ENCODE measurements at places on chromosomes 5 and 9. TPM values are rescaled to one million over a fixed set of nuclear protein-coding genes. Genes with fewer than 3 reads are reported as not detected.
A peak's percentile ranks its signal among the peaks of the same experiment; 100 is the strongest.

The ADAMTS13 gene
- 2.7 TPM for total RNA-seq

The POU5F2 gene
- total RNA-seq = 2.0 TPM

- peak; percentile 63 for DNase-seq
Measured at GRCh38 chr5:80082731-80083100, 47.6 kb downstream of the THBS4 start.

- DNase-seq = no peak
Measured at GRCh38 chr9:114280636-114281472, 42.0 kb upstream of the ORM1 start.

DNA sequence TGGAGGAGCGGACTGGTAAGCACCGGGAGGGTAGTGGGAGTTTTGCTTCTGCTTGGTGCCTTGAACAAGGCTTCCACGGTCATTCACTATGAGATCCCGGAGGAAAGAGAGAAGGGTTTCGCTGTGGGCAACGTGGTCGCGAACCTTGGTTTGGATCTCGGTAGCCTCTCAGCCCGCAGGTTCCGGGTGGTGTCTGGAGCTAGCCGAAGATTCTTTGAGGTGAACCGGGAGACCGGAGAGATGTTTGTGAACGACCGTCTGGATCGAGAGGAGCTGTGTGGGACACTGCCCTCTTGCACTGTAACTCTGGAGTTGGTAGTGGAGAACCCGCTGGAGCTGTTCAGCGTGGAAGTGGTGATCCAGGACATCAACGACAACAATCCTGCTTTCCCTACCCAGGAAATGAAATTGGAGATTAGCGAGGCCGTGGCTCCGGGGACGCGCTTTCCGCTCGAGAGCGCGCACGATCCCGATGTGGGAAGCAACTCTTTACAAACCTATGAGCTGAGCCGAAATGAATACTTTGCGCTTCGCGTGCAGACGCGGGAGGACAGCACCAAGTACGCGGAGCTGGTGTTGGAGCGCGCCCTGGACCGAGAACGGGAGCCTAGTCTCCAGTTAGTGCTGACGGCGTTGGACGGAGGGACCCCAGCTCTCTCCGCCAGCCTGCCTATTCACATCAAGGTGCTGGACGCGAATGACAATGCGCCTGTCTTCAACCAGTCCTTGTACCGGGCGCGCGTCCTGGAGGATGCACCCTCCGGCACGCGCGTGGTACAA, 556 bp downstream of the PCDHGC3 start:
- no peak for DNase-seq

The WDR31 gene
- total RNA-seq = 1.1 TPM

DNA sequence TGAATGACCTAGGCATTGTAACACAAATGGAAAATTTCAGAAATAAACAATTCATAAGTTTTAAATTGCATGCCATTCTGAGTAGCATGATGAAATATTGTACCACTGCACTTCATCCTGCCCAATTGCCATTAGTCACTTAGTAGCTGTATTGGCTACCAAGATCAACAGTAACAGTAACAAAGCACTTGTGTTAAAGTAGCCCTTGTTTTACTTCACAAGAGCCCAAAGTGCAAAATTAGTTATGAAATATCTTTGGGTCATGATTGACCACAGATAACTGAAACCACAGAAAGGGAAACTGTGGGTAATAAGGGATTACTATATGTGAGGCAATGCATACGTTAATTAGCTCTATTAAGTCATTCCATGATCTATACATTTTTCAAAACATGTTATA, 33.3 kb upstream of the RORB start:
- no peak for DNase-seq

DNA sequence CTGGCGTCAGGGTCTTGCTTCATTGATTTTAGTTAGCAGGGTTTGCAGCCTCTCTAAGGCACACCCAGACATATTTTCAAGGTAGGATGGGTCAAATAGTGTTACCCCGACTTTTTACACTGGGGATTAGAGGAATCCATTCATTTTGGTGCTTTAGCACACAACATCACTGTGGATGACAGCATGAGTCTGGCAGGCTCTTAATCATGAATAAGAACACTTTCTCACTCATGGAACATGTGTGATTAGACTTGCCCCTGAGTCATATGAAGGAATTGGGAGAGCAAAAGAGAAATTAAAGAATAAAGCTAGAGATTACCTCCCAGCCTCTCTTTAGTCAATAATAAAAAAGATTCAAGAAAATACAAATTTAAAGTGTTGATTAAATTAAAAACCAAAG, 175.6 kb downstream of the SEMA5A start:
- no peak for DNase-seq

The FCN2 gene
- not detected for total RNA-seq

DNA sequence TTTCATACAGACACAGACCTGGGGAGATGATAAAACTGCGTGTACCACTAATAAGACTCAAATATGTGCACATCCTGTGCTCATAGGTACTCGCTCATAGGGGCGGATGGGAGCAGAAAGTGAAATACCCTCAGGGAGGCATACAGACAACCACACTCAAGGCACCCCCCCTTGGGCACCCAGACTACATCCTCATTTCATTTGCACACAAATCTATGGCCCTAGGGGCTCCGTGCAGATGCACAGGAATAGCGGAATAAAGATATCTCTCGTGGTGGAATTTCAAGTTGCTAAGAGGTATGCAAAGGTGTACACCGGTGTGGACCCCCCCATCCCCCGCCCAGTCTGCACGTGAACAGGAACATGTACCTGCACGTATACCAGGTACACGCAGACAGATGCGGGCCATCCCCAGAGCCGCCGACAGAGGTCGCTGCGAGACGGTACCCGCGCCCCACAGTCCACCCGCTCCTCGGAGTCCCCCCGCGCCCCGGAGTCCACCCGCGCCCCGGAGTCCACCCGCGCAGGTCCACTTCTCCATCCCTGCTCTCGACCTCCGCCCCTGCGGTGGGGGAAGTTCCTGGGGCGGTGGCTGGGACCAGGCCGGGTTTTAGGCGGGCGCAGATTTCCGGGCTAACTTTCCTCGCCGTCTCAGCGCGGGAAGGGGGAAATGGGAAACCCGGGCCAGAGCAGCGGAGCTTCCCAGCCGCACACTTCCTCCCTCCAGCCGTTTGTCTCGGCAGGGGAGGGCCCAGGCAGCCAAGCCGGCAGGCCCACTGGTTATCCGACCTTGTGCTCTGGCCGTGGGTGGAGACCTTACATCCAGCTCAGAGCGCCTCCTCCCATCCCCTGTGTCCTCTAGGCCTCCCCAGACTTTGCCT, 1.0 kb upstream of the IL12B start:
- peak; percentile 79 for DNase-seq

DNA sequence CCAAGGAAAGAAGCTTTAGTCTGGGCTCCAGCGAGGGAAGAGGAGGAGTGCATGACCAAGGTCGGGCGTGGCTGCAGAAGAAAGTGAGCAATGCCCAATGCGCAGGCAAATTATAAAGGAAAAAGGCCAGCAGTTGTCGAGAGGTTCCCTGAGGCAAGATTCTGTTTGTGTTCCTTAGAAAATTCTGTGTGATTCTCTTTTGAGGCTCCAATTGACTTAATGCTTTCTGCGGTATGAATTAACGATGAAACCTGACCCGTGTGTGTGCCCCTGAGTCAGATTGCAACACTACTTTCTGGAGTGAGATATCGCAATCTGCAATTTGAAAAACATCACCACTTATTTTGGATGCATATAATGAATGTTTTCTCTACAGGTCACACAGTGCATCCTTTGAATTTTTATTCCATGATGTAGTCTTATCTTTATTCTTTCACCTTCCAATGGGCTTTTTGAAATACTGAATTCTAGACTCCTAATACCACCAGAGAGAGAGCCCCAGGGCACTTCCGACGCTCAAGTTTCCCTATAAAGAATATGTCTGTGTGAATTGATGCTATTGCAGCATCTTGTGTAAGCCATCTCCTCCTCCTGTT, 117.9 kb upstream of the IL6ST start:
- DNase-seq = no peak

- DNase-seq = no peak
Measured at GRCh38 chr9:72200452-72200851, 51.2 kb downstream of the GDA start.

DNA sequence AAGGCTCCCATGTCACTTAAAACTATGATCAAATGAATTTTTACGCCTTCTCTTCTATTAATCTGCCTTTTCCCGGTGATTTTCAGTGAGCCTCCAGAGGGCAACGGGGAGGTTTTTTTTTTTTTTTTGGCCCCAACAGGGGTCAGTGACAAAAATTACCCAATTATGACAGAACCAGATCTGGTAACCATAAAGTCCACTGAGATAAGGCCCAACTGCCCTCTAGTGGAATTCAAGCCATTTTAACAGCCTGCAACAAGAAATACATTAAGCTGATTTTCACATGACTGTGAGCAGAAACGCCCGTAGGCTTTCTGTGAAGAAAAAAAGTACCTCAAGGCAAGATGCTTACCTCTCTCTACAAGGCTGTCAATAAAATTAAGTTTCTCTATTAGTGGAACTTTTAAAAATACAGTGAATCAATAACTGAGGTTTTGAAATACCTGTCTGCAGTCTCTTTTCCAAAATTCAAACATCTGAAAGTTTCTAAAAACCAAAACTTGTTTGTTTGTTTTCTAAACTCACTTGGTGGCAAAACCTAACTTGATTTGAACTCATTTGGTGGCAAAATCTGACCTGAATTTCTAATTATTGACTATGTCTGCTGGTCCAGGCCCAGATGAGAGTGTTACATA, 49.7 kb upstream of the FST start:
- no peak for DNase-seq

DNA sequence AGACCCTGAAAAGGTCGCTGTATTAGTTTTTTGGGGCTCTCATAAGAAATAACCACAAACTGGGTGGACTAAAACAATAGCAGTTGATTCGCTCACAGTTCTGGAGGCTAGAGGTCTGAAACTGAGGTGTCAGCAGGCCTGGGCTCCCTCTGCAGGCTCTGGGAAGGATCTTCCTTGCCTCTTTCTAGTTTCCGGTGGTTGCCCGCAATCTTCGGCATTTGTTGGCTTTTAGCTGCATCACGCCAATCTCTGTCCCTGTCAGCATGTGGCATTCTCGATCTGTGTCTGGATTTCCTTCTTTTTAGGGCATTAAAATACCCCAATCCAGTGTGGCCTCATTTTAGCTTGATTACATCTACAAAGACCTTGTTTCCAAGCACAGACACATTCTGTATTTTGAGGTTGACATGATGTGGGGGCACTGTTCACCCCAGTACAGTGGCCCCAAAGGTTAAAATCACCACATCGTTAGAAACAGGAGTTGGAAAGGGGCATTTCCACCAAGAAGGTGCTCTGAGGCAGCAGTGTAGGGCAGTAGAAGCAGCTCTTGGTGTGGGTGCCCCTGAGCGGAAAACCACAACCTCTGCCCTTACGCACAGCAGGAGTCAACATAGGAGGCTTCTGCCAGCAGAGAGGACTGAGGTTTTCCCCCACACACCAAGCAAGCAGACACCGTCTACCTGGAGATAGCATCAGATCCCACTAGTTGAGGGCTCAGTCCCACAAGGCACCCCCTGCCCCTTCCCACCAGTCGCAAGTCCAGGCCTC, 13.5 kb downstream of the ZNF79 start:
- peak; percentile 60 for DNase-seq

- peak; percentile 51 for DNase-seq
Measured at GRCh38 chr9:113309204-113309813, 6.1 kb upstream of the RNF183 start.

The SLC28A3 gene
- 0.09 TPM for total RNA-seq

- no peak for DNase-seq
Measured at GRCh38 chr5:100697970-100698369, 162.8 kb downstream of the FAM174A start.

The IFNK gene
- not detected for total RNA-seq

DNA sequence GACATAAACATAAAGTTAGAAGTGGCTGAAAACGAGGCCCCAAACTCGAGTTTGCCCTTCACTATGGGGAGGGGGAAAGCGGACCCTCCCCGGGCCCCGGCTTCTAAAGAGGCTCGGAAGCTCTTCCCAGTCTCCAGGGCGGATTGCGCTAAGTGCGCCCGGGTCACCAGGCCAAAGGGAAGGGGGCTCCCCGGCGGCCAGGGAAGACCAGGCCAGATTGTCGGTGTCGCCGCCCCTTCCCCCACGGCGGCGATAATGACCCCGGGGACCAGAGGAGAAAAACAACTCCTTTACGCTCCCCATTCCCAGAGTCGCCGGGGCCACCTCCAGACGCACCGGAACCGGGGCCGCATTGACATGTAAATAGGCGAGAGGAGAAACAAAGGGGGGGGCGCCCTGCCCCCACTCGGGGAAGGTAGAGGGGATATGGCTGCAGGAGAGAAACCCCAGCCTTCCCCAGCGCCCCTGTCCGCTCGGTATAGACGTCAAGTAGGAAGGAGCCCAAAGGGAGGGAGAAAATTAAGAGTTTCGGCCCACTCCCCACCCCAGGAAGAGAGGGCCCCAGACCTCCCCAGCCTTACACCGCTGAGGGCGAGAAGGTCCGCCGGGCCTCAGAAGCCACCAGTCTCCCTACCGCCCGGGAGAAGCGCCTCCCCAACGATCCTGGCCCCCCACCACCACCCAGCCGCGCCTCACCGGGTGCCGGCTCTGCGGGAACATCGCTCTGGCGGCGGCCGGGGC, 1.7 kb downstream of the TLE1 start:
- DNase-seq = no peak

The RABGAP1 gene
- total RNA-seq = 27.0 TPM

The UNC5A gene
- not detected for total RNA-seq

DNA sequence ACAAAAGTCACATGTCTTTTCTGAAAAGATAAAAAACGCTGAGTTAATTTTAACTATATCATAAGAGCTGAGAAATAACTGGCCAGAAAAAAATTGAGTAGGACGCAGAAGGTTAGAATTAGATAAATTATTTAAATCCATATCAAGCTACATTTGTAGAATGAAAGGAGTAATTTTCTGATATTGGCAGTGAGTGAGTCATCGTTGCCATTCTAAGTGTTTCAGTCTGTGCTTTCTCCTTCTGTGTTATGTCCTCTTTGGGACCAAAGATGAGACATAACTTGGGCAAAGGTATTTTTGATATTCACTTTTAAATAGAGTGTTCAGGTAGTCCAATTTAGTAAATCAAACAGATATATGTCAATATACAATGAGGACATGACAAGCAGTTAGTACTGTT, 34.4 kb upstream of the KCNN2 start:
- DNase-seq = no peak

The EIF4E1B gene
- total RNA-seq = not detected

GRCh38 chr5:44952376-44952775, 143.6 kb downstream of the MRPS30 start:
- no peak for DNase-seq

- DNase-seq = no peak
Measured at GRCh38 chr9:72333197-72333596, 31.8 kb downstream of the ZFAND5 start.

DNA sequence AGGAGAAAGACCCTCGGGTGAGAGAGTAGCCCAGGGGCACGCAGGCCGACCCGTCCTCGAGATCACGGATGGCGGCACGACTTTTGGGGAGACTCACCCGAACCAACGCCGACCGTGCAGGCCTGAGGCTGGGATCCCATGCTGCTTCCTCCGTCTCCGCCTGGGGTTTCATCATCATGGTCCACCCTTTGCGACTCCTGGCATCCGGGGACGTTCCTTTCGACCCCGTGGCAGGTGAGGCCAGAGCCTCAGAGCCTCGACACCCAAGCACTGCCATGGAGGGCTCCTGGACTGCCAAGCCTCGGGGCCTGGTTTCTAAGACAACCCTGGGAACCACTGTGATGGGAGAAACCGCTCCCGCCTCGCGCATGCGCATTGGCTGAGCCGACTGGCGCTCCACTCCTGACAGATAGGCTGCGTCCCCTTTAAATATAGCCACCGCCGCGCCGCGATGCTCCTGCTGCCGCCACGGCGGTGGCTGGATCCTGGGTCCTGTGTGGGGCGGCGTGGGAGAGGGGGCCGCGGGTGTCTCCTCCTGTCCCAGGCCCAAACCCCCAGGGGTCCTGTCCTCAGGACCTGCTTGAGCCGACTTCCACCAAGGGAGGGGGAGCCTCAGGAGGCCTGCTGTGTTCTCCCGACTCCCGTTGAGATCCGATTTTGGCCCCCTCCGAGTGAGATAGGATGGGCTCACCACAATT, 481.6 kb downstream of the SPATA31A7 start:
- DNase-seq = no peak

Data from activated CD8-positive, alpha-beta memory T cell treated with anti-CD3 and anti-CD28 coated beads, Interleukin-2, amount 10 ng/mL, durations not matched to agents 7 days and 5 days (primary cell).